A549 treated with DMSO at 1 μM for 4 hours (cell line): ENCODE measurements at places on chromosomes 1 and 21. TPM values are rescaled to one million over a fixed set of nuclear protein-coding genes. Genes with fewer than 3 reads are reported as not detected.

Gene F11R
- total RNA-seq, result 45.4 to 56.7 TPM (median 50.6 TPM) in 5 replicates

Gene ADAMTSL4
- total RNA-seq, result 2.0 to 3.5 TPM (median 2.9 TPM) in 5 replicates

Gene FCN3
- not detected in 5 replicates for total RNA-seq

Gene CLCA4
- not detected in 5 replicates for total RNA-seq

Gene ZNF648
- not detected in 5 replicates for total RNA-seq

Gene PLA2G2C
- total RNA-seq, result not detected in 5 replicates

Gene CR1L
- not detected in 5 replicates for total RNA-seq

Gene CBR3
- 12.3 to 16.7 TPM (median 14.1 TPM) in 5 replicates for total RNA-seq

Gene RGS8
- not detected in 5 replicates for total RNA-seq

Gene HTR6
- 0.07 to 0.18 TPM (median 0.17 TPM) in 5 replicates for total RNA-seq

Gene RNF220
- 54.5 to 64.3 TPM (median 56.8 TPM) in 5 replicates for total RNA-seq

Gene PRSS38
- not detected in 5 replicates for total RNA-seq

Gene E2F2
- 2.5 to 3.4 TPM (median 3.2 TPM) in 5 replicates for total RNA-seq

Gene EFNA1
- 30.6 to 50.0 TPM (median 37.3 TPM) in 5 replicates for total RNA-seq

Gene RGS1
- total RNA-seq, result not detected in 5 replicates

Gene FCER1A
- total RNA-seq, result not detected in 5 replicates

Gene GJA4
- not detected in 5 replicates for total RNA-seq
